Heart left ventricle (tissue), 16 donors: ENCODE measurements at places on chromosomes 1 and 21. TPM values are rescaled to one million over a fixed set of nuclear protein-coding genes. Genes with fewer than 3 reads are reported as not detected.

DNA sequence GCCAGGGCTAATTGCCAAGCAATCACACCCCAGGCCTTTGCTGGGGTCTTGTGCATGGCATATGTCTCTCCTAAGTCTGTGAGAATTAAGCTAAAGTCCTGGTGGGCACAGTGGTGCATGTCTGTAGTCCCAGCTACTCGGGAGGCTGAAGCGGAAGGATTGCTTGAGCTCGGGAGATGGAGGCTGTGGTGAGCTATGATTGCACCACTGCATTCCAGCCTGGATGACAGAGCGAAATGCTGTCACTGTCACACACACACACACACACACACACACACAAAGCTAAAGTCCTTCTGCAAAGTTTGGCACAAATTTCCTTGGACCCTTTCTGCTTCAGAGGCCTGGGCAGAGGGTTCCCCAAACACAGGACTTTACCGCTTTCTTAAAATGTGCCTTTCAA lies 31.3 kb upstream of the DNAJC11 start:
- DNase-seq, result no peak

DNA sequence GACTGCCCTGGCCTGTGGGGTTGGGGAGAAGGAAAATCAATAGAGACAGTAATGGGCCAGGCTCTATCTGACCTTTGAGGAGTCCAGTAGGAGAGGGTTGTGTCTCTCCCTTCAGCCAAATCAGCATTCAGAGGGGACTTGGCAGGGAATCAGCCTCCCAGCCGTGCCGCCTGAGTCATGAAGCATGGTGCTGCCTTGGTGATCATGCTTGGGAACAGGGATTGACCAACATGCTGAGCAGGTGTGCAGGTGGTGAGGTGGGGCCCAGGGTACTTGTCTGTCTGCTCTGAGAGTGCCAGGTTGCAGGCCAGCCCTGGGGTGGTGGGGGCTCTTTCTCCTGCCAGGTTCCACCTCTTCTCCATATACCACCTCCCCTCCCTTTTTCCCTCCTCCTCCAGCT lies 58.9 kb upstream of the TLR5 start:
- DNase-seq, result no peak

DNA sequence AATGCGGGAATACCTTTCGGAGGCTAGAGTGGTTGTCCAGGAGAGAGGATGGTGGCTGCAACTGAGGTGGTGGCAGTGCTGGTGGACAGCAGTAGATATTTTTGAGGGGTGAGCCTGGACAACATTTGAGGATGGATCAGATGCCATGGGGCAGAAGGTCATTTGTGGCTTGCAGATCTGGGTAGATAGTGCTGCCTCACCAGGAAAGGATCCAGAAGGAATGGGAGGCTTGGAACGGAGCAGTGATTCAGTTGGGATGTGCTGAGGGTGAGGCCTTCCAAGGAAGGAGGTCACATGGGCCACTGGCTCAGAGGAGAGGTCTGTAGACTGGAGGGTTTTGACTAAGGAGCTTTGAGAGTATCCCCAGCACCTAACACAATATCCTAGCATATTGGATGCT lies 110.8 kb upstream of the KAZN start:
- DNase-seq, result no peak

GRCh38 chr1:3902111-3902511 lies 2.0 kb upstream of the C1orf174 start:
- DNase-seq, result no peak

- no peak for DNase-seq
These were observed 9.5 kb upstream of the BCAR3 start for GRCh38 chr1:93690921-93691789.

DNA sequence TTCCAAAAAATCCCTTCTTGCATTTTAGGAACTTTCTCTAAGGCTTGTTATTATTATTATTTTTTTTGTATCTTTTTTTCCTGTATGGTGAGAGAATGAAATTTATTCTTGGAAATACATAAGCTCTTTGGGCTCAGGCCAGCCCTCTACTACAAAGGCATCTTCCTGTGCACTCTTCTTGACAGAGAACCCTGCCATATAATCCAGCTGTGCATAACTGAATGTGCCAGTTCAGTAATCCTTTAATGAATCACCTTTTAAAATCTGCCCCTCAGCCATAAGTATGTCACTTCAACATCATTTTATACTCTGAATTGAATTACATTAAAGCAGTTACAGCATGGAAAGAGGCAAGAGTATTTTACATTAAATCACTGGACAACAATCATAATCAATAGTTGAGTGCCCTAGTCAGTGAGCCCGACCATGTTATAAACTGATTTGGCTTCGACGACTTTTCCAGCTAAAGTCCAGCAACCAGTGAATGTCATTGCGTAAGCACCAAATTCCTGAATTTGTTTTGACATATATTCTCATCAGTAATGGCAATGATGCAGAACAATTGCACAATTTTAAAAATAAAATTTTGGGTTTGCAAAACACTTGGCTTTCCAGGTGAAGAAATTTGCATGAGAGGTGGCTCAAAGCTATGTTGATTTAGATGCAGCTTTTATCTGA lies 59.2 kb upstream of the KCNK2 start:
- DNase-seq, result no peak

DNA sequence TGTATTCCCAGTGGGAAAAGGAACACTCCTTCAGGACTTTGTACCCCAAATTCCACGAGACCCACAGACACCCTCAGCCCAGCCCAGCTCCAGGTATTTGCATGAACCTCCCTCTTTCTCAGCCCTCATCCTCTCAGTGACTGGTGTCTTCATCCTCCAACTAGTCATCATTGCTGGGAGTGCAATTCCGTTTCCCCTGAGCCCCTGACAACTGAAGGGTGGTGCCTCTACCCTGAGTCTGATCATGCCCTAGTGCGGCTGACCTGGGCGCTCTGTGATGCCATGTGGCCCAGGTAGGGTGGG lies 3.8 kb upstream of the ZNF692 start:
- DNase-seq, result no peak

- DNase-seq, result no peak
These were observed 66.3 kb upstream of the COG2 start for GRCh38 chr1:230575886-230576500.

GRCh38 chr1:113058941-113059706 lies 13.9 kb upstream of the LRIG2 start:
- no peak for DNase-seq

DNA sequence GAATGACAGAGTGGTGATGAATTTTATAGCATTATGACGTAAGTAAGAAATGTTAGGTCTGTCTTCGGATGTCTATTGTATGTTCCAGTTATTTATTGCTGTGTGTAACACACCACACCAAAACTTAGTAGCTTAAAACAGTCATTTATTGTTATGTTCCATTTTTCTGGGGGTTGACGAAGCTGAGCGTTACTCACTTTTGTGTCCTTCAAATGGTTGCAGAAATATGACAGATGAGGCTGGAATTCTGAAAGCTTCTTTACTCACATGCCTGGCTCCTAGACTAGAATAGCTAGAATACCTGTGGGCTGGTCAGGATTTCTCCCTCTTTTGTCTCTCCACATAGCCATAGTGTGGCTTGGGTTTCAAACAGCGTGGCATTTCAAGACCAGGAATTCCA lies 62.1 kb upstream of the S1PR1 start:
- DNase-seq, result no peak

DNA sequence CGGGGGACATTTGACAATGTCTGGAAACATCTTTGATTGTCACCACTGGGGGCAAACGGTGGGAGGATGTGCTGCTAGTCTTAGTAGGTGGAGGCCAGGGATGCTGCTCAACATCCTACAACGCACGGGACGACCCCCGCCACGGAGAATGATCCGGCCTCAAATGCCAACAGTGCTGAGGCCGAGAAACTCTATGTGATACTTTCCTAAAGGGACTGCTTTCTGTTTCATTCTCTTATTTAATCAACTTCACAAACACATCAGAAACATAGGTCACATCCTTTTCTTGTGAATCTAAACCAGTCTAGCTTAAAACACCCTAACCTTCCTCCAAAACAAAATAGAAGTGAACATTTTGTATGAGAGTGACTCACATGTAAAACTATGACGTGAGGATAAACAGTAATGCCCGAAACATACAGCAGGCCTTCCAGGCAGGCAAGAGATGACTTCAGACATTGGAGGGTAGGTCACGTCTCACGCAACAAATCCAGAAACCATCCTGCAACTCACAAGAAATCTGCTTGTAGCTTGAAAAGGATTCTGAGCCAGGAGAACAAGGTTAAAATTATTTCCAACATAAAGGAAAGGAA lies 37.2 kb upstream of the ETS2 start:
- no peak for DNase-seq

DNA sequence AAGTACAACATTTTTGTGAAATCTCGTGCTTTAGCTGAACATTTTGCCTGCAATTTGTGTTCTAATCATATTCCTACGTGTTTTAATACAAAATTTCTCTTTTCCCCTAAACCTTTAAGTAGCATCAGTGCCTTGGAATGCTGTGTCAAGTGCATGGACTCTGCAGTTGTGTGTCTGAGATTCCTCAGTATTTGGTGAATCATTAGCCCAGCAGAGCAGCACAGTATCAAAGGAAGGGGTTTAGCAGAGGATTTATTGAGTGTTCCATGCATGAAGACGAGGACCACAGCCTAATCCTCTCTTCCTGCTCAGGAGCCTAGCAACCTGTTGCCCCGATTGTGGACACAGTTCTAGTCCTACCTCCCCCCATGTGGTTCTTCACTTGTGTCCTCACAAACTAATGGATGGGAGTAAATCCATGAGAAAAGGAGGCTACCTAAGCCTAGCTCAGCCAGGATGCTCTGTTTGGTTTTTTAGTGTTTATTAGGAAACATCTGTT lies 29.3 kb upstream of the PCP4 start:
- DNase-seq, result no peak

DNA sequence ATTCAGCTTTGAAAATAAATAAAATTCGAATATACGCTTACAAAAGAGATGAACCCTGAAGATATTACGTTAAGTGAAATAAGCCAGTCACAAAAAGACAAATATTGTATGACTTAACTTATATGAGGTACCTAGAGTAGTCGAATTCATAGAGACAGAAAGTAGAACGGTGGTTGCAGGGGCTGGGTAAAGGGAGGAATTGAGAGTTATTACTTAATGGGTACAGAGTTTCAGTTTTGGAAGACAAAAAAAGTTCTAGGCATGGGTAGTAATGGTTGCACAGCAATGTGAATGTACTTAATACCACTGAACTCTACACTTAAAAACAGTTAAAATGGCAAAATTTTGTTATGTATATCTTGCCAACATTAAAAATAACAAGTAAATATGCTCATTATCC lies 48.6 kb upstream of the ZNHIT6 start:
- DNase-seq, result no peak

DNA sequence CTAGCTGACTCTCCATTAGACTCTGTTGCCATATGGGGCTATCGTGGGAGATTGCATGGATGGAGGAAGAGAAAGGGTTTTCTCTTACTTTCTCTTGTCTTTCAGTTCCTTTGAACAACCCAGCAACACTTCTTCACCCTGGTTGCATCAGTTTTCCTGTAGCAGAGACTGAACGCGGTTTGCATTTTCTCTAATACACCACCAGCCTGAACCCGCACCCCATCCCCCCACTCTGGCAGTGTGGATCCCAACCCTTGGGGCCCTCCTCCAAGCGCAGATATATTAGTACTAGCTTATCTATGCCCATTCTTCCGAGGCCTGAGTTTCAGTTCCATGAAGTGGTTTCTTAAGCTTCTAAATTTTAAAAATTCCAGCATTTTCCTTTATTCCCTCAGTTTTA lies 12.6 kb downstream of the DR1 start:
- DNase-seq, result no peak

GRCh38 chr1:154351363-154352068 lies 26.2 kb downstream of the ATP8B2 start:
- no peak for DNase-seq

- no peak for DNase-seq
These were observed 17.8 kb upstream of the NFASC start for GRCh38 chr1:204852854-204853253.

DNA sequence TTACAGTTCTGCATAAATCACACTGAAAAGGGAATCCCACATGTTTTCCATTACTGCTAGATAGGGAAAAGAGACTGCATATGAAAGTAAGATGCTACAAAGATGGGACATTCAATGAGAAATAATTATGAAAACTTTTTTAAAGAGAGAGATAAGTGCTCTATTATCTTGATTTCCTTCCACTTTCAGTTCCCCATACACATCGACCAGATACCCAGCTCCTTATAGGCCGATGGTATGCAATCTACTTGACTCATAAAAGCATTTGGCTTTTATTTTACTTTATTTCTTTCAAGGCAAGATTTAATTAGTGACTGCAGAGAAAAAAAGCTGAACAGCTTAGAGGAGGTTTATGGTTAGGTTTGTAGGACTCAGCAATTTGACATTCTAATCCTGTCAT lies 13.1 kb downstream of the BRINP2 start:
- no peak for DNase-seq

- peak; percentile 52 for DNase-seq
These were observed 87.9 kb downstream of the PRDM16 start for GRCh38 chr1:3156936-3157335.

GRCh38 chr1:116203920-116204319 lies 92.7 kb downstream of the MAB21L3 start:
- DNase-seq, result no peak

DNA sequence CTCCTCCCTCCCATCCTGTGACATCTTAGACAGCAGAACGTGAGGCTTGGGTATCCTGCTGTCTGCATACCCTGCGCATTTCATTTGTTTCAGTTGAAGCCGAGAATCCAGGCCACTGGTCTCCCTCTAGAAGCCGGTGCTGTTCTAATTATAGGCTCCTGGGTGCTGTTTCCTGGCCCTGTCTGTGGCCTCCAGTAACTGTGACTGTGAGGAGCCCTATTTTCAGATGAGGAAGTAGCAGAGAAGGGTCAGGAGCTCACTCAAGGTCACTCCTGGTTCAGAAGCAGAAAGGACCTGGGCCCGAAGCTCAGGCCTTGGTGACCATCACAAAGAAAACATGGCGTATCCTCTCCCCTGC lies 24.0 kb downstream of the COQ8A start:
- no peak for DNase-seq

DNA sequence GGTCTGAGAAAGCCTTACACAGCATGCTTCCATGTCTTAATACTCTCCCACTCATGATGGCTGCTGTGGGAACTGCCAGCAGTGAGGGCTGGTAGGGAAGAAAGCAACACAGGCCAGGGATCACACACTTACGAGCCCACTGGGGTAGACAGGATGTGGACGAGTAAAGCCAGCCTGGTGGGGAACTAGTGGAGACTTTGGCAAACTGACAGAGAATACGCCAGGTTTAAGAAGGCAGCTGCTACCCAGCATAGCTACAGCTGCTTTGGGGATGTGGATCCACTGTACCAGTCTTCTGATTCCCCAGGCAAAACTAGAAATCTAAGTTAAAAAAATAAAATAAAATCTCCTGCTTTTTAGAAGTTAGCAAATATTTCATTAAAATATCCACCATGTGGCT lies 664.0 kb downstream of the SMYD3 start:
- no peak for DNase-seq

GRCh38 chr1:185907246-185907645 lies 173.1 kb downstream of the HMCN1 start:
- DNase-seq, result no peak

- DNase-seq, result no peak
These were observed 5.2 kb upstream of the RGS13 start for GRCh38 chr1:192630521-192631287.

PALMD gene
- 75.9 TPM for total RNA-seq

TSSK3 gene
- 1.9 TPM for total RNA-seq

NR5A2 gene
- 0.44 TPM for total RNA-seq

ERICH3 gene
- total RNA-seq, result not detected
